ENCODE measurements at places on chromosomes 11 and 22. TPM values are rescaled to one million over a fixed set of nuclear protein-coding genes. Genes with fewer than 3 reads are reported as not detected.

- no peak overlapping the region for H3K27ac ChIP-seq
- no peaks in the 10 kb centered on the region for H3K36me3 ChIP-seq
- no peak for DNase-seq
- H3K4me3 ChIP-seq: no peak overlapping the region
These were observed 228.3 kb downstream of the FAM181B start for GRCh38 chr11:82505379-82505778.

- no peak overlapping the region for H3K27ac ChIP-seq
- no peaks in the 10 kb centered on the region for H3K27me3 ChIP-seq
- H3K36me3 ChIP-seq: no peaks in the 10 kb centered on the region
These were observed 92.2 kb upstream of the ALKBH3 start for GRCh38 chr11:43788421-43788820.

- no peaks in the 10 kb centered on the region for H3K27me3 ChIP-seq
- no peak overlapping the region for H3K27ac ChIP-seq
- no peaks in the 10 kb centered on the region for H3K4me1 ChIP-seq
- H3K36me3 ChIP-seq: no peaks in the 10 kb centered on the region
- DNase-seq: no peak
These were observed 43.2 kb upstream of the OVCH2 start for GRCh38 chr11:7749456-7749855.

The OR51I1 gene
- total RNA-seq: not detected

DNA sequence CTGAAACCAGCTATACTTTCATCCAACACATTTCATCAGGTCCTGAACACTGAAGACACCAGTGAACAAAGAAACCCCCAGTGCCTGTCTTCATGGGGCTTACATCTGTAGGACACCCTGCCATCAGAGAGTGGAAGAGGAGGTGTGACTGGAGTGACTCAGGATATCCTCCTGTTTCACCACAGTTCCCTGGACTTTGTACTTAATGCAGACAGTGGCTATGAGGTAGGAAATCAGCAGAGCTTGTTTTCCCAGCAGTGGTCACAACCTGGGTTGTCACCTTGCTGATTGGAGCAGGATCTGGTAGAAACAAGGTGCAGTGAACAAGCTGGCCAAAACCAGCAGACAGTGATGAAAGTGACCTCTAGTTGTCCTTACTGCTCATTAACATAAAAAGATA is 128.8 kb downstream of the KIRREL3 start:
- H3K27ac ChIP-seq: no peak overlapping the region
- H3K4me1 ChIP-seq: no peaks in the 10 kb centered on the region
- no peaks in the 10 kb centered on the region for H3K36me3 ChIP-seq
- DNase-seq: no peak
- no peak overlapping the region for H3K4me3 ChIP-seq

The ZNF215 gene
- total RNA-seq: 1.5 TPM

DNA sequence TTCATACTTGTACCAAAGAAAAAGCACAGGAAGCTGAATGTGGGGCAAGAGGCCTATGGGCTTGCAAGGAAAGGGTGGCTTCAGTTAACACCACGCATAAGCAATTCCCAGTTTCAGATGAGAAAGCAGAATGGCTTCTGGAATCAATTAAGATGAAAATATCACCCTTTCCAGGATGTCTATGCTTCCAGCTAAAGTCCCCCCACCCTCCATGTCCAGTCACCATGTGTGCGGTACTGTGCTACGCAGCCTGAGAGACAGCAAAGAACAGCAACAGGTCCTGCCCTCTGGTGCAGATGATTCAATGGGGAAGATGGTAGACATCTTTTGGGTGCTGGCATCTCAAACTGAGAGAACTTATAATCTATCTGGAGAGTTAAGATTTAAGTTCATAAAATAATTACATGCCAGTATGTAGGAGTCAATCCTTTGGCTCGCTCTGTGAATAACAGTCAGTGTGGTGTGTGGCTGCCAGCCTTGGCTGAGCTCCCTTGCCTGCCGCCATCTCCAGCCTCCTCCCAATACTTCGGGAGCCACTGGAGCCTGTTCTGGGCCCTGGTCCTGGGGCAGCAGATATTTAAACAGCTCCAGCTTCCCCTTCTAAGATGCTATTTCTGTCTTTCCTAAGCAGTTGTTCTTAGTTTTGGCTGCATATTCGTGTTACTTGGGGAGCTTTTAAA is 44.5 kb downstream of the ME3 start:
- no peaks in the 10 kb centered on the region for H3K27me3 ChIP-seq
- no peaks in the 10 kb centered on the region for H3K4me1 ChIP-seq
- no peak for DNase-seq
- no peaks in the 10 kb centered on the region for H3K36me3 ChIP-seq
- H3K27ac ChIP-seq: no peak overlapping the region
- no peak overlapping the region for H3K4me3 ChIP-seq

The NTM gene
- total RNA-seq: 3.7 TPM

- H3K27me3 ChIP-seq: no peaks in the 10 kb centered on the region
- no peak for DNase-seq
- peaks cover 33% of the 10 kb centered on the region for H3K4me1 ChIP-seq
These were observed 7.0 kb downstream of the RIN1 start for GRCh38 chr11:66329165-66329673.

The TRIM51 gene
- total RNA-seq: not detected

DNA sequence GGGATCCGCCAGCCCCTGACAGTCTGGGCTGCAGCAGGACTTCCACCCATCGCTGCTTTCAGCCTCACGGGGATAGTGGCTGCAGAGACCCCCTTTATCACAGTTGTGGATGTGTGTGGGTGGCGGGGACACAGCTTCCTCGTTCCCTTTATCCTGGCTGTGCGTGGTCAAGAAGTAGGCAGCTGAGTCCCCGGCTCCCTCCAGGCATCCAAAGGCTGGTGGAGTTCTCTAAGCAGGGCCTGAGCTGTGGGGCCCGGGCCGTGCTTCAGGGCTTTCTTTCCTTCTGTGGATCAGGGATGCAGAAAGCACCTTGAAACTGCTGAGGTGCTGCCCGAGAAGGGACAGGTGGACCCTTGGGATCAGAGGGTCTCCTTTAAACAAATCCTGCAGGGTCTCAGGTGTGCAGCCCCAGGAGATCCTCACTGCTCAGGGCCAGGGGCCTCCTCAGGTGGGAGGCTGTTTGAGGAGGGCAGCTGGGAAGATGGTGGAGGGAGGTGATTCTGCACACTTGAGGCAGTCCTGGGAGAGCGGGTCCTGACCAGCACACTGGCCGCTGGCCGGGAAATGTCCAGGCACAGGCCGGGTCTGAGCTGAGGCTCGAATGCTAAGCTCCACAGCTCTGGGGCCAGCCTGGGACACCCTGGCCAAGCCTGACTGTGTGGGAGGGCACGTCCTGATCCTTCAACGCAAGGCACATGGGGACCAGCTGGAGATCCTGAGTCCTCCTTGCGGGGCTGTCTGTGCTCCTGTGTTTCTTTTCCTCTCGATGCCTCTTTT is 1024.3 kb downstream of the BRD1 start:
- no peak for DNase-seq
- no peaks in the 10 kb centered on the region for H3K27me3 ChIP-seq
- H3K4me1 ChIP-seq: no peaks in the 10 kb centered on the region
- H3K4me3 ChIP-seq: no peak overlapping the region
- no peak overlapping the region for H3K27ac ChIP-seq
- no peaks in the 10 kb centered on the region for H3K36me3 ChIP-seq

DNA sequence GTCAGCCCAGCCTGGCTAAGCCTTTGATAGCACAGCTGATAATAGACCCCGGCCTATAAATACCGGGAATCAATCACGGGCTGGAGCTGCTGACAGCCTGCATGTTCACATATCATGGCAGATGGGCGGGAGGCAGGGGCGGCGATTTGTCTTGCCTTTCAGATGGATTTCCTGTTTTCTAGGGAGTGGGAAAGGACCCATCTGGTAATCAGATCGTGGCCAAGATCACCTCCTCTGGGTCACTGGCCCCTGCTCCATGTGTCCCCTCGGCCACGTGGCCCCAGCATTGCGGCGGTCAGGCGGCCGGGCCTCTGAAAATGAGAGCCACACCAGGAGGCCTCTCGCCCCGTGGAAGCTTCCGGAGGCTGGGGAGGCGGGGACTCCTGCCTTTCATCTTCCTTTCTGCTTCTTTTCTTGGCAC is 36.6 kb downstream of the SMIM38 start:
- H3K4me3 ChIP-seq: no peak overlapping the region
- H3K27me3 ChIP-seq: no peaks in the 10 kb centered on the region
- no peaks in the 10 kb centered on the region for H3K4me1 ChIP-seq
- no peaks in the 10 kb centered on the region for H3K36me3 ChIP-seq

GRCh38 chr11:4991060-4991459 is 3.6 kb upstream of the OR51L1 start:
- no peak overlapping the region for H3K27ac ChIP-seq
- no peak for DNase-seq
- H3K27me3 ChIP-seq: no peaks in the 10 kb centered on the region
- H3K4me3 ChIP-seq: no peak overlapping the region
- H3K4me1 ChIP-seq: no peaks in the 10 kb centered on the region
- no peaks in the 10 kb centered on the region for H3K36me3 ChIP-seq

- peaks cover 33% of the 10 kb centered on the region for H3K36me3 ChIP-seq
- H3K4me1 ChIP-seq: no peaks in the 10 kb centered on the region
- H3K27me3 ChIP-seq: no peaks in the 10 kb centered on the region
- peak overlapping the region; percentile 60 for H3K4me3 ChIP-seq
These were observed 1.3 kb downstream of the EHBP1L1 start for GRCh38 chr11:65576867-65577755.

The MUC6 gene
- total RNA-seq: not detected

- no peak for DNase-seq
- no peaks in the 10 kb centered on the region for H3K27me3 ChIP-seq
- H3K36me3 ChIP-seq: no peaks in the 10 kb centered on the region
- H3K4me1 ChIP-seq: peaks cover 11% of the 10 kb centered on the region
- peak overlapping the region; percentile 62 for H3K4me3 ChIP-seq
These were observed 800 bp downstream of the KCNJ5 start for GRCh38 chr11:128891913-128892398.

DNA sequence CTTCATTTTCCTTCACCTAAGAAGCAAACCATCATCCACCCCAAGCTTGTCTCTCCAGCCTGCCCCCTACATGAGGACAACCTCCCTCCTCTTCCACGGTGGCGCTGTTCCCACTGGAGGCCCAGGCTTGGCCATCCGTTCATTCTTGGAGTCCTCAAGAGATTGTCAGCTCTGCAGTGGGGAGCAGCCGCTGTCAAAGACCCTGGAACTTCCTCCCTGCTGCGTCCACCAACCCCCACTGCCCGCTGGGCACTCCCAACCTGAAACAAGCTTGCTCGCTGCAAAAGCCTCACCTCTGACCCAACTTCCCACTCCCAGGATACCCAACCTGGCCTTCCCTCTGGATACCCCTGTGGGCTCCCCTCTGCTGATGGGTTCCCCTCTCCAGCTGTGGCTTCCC is 10.4 kb upstream of the CD81 start:
- H3K36me3 ChIP-seq: no peaks in the 10 kb centered on the region
- H3K27ac ChIP-seq: peak overlapping the region; percentile 74
- DNase-seq: no peak
- H3K4me1 ChIP-seq: no peaks in the 10 kb centered on the region
- H3K27me3 ChIP-seq: no peaks in the 10 kb centered on the region

GRCh38 chr11:44531116-44531504 is 34.4 kb upstream of the CD82 start:
- no peaks in the 10 kb centered on the region for H3K4me1 ChIP-seq
- H3K27ac ChIP-seq: no peak overlapping the region
- H3K36me3 ChIP-seq: no peaks in the 10 kb centered on the region
- no peak for DNase-seq
- H3K4me3 ChIP-seq: no peak overlapping the region

The SREBF2 gene
- total RNA-seq: 73.5 TPM

DNA sequence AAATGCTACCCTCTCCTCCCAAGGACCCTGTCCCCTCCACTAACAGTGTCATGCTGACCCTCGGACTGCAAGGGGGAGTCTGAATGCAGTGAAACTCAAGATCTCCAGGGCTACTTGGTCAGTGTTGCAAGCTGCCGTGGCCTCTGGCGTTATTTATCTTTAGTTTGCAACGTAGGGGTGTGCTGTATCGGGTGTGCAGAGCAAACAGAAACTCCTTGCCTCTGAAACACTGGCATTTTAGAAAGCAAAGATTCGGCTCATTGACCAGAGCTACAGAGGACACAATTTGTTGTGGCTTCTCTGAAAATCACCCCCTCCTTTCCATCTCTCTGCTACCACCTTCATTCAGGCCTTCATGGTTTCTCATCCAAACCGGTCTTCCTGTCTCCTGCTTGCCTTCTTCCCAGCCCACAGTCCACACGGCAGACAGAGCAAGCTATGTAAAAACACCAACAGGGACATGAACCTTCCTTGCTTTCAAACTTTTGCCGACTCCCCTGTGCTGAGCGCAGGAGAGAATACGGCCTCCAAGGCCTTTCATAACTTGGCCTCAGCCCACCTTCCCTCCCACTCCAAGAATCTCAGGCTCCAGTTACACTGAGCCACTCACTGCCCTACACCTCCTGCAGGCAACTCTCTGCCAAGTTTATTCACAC is 14.9 kb downstream of the FZD4 start:
- peak; percentile 33 for DNase-seq
- peak overlapping the region; percentile 75 for H3K27ac ChIP-seq
- no peaks in the 10 kb centered on the region for H3K27me3 ChIP-seq

The SLC37A2 gene
- total RNA-seq: 8.8 TPM

The SCN3B gene
- total RNA-seq: 3.6 TPM

The TSSK2 gene
- not detected for total RNA-seq

The SEPTIN3 gene
- 24.3 TPM for total RNA-seq

The SLC6A5 gene
- not detected for total RNA-seq

- H3K4me3 ChIP-seq: no peak overlapping the region
- DNase-seq: no peak
- H3K36me3 ChIP-seq: no peaks in the 10 kb centered on the region
These were observed 2.6 kb upstream of the C11orf91 start for GRCh38 chr11:33703234-33703633.

The GGTLC3 gene
- total RNA-seq: not detected

The CCDC157 gene
- 10.5 TPM for total RNA-seq

The COMT gene
- 212 TPM for total RNA-seq

The CLCF1 gene
- 3.7 TPM for total RNA-seq

The RIMBP3C gene
- total RNA-seq: under 0.01 TPM

DNA sequence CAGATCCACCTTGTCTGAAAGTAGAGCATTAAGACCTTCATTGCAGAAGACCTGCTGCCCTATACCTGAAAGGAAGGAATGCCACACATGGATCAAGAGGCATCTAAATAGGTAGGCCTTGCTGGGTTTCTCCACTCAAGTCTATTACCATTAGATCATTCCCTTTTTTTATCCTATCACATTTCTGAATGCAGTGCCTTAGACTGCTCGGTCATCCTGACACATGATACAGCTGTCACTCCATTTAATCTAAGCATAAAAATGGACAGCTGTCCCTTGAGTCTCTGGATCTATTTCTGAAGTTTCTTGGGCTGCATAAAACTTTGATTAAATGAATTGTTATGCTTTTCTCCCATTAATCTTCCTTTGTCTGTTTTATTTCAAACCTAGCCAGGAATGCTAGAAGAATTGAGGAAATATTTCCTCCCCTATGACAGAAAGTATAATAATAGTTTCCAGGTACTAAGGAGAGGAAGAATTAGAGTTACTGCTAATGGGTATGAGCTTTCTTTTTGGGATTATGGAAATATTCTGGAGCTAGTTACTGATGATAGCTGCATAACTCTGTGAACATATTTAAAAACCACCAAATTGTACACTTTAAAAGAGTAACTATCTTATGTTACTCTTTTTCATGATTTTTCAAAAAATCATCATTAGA is 88.0 kb downstream of the DLG2 start:
- no peak overlapping the region for H3K27ac ChIP-seq
- no peak overlapping the region for H3K4me3 ChIP-seq
- H3K36me3 ChIP-seq: no peaks in the 10 kb centered on the region
- DNase-seq: no peak

The APOBEC3A gene
- total RNA-seq: not detected

- H3K36me3 ChIP-seq: no peaks in the 10 kb centered on the region
- no peak for DNase-seq
- peak overlapping the region; percentile 65 for H3K4me3 ChIP-seq
- peaks cover 9% of the 10 kb centered on the region for H3K4me1 ChIP-seq
- peaks cover 34% of the 10 kb centered on the region for H3K27me3 ChIP-seq
These were observed 1.5 kb downstream of the TMEM121B start for GRCh38 chr22:17119481-17120202.

GRCh38 chr11:4381901-4382300 is 11.6 kb downstream of the TRIM21 start:
- DNase-seq: no peak

The TH gene
- total RNA-seq: not detected

Measured in tibial nerve (tissue), 4 donors.